ENCODE measurements at places on chromosomes 4 and X. TPM values are rescaled to one million over a fixed set of nuclear protein-coding genes. Genes with fewer than 3 reads are reported as not detected.

Gene CWH43
- total RNA-seq = not detected

Gene OTC
- not detected for total RNA-seq

Gene NUP54
- total RNA-seq = 88.5 TPM

Gene PLXNA3
- total RNA-seq = 67.1 TPM

Gene SPANXA2
- not detected for total RNA-seq

Gene CPZ
- 33.6 TPM for total RNA-seq

Gene CXCL8
- total RNA-seq = not detected

Gene KLHL4
- 16.7 TPM for total RNA-seq

Gene PRPS2
- 12.4 TPM for total RNA-seq

Gene ENOX2
- 26.2 TPM for total RNA-seq

Gene GC
- not detected for total RNA-seq

Gene AWAT2
- total RNA-seq = not detected

Gene SRPX2
- not detected for total RNA-seq

Gene GAB1
- 28.8 TPM for total RNA-seq

Gene TSPAN7
- total RNA-seq = 15.1 TPM

Gene TMSB15B
- total RNA-seq = 21.4 TPM

Gene C4orf50
- 1.6 TPM for total RNA-seq

Gene KIT
- total RNA-seq = 119 TPM

Gene TREX2
- total RNA-seq = 0.70 TPM

Gene CXXC4
- total RNA-seq = 5.6 TPM

Gene GUCY1A1
- total RNA-seq = 0.58 TPM

Gene LRBA
- 82.2 TPM for total RNA-seq

Gene SLC9B1
- total RNA-seq = 1.4 TPM

Gene PAK3
- 0.89 TPM for total RNA-seq

Gene PCDH7
- 99.7 TPM for total RNA-seq

Measured in endodermal cell (in vitro differentiated cells).